Stromal cell of bone marrow (primary cell): ENCODE measurements at places on chromosomes 7 and 10.

DNA sequence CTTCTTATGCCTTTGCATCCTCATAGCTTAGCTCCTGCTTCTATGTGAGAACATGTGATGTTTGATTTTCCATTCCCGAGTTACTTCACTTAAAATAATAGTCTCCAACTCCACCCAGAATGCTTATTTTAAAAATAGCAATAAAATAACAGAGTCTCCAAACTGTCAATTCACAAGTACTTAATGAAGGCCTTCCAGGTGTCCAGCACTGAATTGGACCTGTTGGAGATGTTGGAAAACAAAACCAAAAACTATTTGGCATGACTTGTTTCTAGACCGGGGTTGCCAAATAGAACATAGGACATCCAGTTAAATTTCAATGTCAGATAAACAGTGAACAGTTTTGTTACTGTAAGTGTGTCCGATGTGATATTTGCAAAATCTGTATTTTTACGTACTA lies 208.1 kb upstream of the DKK1 start:
- DNase-seq, result no peak

DNA sequence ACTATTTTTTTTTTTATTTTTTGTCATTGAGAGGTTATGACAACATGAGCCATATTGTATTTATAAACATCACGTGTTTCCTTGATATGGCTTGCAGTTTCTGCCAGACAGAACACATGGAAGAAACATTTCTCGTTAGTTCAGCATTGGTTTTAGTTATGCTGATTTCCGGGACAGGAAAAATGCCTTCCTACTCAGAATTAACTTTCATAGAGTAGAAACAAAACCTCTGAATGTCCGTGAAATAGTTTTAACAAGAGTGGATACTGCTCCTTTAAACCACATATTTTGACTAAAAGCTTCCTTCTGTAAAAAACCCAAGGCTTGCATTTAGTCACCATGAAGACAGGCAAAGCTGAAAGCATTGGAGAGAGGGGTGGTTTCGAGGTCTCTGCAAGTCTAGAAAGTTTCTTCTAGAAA lies 240.4 kb downstream of the KIAA1217 start:
- DNase-seq, result no peak

DNA sequence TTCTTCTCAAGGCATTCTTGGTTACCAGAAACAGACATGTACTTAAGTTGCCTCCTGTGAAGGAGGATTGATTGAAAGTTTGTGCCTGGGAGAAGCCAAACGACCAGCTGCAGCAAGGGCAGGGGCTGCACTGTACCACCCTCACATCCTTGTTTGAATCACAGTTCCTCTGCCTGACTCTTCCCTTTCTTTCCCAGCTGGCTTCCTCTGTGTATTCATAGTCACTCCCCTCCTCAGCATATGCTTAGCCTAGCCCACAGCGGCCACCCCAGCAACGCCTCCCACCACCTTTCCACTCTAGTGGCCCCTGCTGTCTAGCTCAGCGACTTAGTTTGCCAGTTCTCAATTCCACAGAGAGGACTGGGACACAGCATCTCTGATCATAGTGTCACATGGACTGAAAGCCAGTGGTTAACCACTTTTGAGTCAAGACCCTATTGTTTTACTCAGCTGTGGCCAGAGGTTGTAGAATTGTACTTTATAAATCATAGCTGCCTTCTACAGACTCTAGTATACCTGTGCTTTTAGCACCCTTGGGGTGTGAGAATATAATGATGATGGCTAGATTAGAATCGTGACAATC lies 643.0 kb downstream of the SUGCT start:
- DNase-seq, result no peak

GRCh38 chr7:46604241-46604661 lies 683.2 kb upstream of the IGFBP3 start:
- no peak for DNase-seq

- no peak for DNase-seq
Observed at GRCh38 chr10:125213541-125214282, 53.3 kb upstream of the CTBP2 start.

DNA sequence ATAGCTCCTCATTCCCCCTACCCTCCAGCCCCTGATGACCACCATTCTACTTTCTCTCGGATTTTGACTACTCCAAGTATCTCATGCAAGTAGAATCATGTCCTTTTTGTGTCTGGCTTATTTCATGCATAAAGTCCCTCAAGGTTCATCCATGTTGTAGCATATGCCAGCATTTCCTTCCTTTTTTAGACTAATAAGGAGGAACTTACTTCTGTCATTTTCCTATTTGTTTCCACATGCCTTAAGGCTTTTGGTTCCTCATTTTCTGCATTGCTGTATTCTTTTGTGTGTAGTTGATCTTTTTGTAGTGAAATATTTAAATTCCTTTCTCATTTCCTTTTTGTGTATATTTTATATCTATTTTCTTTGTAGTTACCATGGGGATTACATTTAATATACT lies 376.9 kb downstream of the CALN1 start:
- no peak for DNase-seq

DNA sequence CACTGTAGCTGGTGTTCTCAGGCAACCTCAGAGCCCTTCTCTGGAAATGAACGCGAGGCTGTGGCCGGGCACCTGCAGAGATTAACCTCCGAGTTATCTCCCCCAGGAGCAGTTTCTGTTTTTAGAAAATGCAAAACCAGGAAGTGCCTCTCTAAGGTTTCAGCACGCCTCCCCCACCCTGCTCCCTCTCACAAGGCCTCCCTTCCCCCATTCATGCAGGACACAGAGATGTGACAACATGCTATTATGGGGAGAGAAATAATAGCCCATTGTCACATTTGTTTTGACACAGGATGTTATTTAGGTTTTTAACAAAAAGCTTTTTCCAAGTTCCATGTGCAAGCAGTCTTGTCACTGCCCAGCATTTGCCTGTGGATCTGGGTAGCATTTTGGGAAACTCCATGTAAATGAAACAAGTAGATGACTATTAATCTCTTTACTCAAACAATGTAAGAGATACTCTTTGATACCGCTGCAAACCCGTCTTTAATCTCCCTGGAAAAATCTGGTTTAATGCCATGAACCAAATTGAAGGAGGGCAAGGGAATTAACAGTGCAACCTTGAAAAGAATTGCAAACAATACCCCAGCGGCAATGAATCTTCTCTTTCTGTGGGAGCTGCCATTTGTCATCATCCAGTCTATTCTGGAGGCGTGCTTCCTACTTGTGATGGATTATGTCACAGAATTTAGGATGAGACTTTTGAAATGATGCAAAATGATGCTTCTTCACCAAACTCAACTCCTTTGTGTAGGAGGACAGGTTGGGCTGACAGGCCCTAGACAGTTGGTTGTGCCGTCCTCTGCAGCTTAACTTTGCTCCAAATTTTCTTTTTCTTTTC lies 86.5 kb upstream of the NMT2 start:
- no peak for DNase-seq

DNA sequence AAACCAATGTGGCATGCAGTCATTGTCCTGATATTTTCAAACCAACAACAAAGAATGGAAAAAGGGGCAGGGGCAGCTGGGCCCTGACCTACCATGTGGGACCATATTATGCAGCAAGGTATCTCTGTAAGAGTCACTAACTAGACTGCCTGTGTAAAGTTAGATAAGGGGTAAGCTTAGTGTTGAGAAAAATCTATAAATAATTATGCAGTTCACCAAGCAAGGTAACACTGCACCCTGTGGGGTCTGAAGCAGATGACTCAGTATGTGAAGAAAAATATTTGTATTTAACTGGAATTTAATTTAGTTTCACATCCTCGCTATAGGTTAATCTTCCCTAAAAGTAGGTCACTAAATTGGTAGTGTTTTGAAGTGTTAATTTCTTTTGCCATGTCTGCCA lies 99.3 kb downstream of the PPP1R3A start:
- no peak for DNase-seq

DNA sequence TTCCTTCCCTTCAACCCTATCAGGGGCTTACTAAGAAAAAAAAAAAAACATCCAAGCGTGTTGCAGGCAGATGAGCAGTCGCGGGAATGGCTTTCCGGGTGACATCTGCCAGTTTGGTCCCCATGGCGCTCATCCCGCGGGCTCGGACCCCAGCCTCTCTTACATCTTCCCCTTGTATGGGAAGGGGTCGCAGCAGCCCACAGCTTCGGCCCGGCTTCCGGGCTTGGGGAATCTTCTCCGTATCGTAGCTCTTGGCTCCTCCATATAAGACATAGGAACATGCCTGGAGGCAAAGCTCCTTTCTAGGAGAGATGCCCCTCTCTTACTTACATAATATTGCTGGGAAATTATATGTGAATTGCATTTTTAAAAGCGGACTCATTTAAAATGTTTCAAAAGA lies 99.5 kb downstream of the CUX1 start:
- DNase-seq, result no peak

- no peak for DNase-seq
Observed at GRCh38 chr10:129849853-129850252, 114.2 kb downstream of the EBF3 start.

DNA sequence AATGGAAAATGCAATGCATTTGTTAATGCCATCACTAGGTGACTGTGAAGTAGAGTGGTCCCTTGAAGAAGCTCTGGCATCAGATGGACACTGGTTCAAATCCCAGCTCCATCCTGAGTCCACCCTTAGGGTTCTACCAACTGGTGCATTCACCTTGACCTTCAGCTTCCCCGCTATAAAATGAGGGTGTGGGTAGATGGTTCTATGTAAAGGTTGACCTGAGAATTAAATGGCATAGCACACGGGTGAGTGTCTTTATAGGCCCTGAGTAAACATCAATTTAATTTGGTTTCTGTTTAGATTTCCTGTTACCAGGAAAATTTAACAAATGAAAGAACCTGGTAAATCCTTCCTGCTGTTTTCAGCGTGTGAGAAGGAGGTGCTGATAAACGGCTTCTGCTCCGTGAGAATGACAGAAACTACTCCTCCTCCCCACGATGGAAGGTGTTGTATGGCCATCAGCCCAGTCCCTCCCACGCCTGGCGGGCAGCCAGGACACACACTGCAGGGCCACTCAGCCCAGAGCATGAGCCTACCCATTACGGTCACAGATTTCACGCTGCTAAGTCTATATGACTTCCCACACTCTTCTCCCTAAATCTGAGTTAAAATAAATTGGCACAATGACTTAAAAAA lies 210.1 kb downstream of the TNS3 start:
- DNase-seq, result no peak

DNA sequence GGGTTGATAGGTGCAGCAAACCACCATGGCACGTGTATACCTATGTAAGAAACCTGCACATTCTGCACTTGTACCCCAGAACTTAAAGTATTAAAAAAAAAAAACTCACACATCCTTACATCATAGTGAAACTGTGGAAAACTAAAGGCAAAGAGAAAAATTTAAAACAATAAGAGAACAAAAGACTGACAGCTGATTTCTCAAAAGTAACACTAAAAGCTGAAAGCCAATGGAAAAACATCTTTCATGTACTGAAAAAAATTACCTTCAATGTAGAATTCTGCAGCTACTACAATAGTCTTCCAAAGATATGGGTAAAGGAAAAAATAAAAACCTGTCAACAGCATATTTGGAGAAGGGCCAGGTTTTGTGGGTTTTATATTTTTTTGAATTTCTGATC lies 729.1 kb upstream of the NRP1 start:
- no peak for DNase-seq
